Activated naive CD8-positive, alpha-beta T cell treated with anti-CD3 and anti-CD28 coated beads, Interleukin-2, amount 50 U/mL, for 16 hours (primary cell): ENCODE measurements at places on chromosomes 2 and 18.

GRCh38 chr18:8756571-8756970 is 51.2 kb downstream of the MTCL1 start:
- no peak for DNase-seq

DNA sequence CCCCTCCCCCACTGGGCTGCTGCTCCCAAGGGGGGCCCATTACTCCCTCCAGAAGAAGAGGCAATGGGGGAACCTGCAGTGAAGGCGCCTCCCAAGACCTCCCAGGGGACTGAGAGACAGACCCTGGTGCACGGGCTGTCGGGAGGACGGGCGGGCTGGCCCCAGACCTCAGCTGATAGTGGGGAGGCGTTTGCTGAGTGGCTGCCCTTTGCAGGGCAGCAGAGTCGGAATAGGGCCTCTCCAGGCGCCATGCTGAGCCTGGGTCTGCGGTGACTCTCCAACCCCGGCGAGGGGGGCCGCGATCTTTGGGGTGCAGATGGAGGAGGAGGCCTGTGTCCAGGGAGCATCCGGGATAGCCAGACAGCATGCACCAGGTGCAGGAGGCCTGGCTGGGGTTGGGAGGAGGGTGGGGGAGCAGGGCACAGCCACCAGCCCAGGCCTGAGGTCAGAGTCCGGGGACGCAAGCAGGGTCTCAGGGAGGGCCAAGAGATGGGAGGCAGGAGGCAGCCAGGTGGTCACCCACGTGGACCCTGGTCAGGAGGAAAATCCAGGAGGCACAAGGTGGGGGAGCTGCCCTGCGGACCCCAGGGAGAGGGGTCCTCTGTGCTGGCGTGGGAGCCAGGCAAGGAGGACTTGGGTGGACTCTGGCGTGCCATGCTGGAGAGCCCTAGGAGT is 11.0 kb downstream of the CROCC2 start:
- DNase-seq = no peak

- no peak for DNase-seq
Observed at GRCh38 chr2:155643056-155643775, 689.3 kb downstream of the NR4A2 start.

- DNase-seq = no peak
Observed at GRCh38 chr2:196961889-196962288, 35.4 kb upstream of the PGAP1 start.

DNA sequence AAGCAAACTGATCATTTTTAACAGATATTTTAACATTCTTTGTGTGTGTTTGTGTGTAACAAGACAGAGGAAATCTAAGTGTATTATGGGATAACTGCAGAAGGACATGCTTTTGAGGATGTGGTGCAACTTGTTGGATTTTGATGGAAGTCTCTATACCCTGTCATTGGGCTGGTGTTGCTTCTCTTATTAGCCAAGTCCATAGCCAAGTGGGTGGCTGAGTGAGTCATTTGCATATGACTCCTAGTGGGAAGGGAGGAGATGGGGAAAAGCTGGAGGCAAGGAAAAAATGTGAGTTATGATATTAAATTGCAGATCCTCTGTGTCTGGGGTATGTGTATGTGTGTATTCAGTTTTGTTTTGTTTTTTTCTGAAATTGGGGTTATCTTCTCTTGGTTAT is 879.9 kb downstream of the DCC start:
- no peak for DNase-seq

DNA sequence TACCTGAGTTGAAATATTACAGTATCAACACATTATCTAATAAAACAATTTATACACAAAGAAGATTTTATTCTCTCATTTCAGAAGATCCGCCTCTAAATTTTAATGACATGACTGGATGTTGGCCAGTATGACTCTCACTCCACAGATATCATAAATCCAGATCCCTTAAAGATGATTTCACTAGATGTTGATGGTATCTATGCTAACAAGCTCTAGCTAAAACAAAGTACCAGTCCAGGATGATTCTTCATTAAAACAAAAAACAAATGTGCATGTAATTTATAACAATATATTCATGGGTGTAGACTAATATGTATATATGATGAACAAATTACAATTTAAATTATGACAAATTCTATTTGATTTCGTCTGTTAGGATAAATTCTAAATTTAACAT is 708.4 kb downstream of the SATB2 start:
- DNase-seq = no peak

DNA sequence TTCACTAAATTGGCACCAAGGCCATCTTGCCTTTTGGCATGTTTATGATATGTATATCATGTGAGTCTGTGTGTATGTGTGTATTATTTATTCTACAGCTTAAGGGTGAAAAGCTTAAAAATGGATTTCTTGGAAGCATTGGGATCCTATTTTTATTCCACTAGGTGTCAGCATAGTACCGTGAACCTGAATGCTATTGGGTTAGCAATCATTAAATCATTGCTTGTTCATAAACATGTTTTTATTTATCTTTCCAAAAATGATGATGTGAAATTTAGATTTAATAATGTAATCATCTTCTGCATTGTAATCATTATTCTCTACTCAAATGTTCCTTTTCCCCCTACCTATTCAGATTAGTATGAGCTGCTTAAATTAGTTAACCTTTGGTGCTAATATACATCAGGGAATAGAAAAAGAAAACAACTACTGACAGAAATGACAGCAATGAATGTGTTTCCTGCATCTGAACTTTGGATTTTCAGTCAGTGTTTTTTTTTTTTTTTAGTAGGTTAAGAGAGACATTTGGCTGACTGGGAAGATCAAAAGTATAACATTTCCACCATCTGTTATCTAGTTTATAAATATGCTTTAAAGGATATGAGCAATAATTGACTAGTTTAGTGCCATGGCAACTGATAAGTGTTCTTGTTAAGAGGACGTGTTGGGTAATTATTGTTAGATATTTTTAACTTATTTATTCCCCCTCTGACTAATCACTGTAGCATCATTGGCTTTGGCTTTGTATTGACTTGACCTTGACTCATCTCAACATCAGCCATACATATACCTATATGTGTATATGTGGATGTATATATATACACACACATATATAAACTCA is 14.1 kb upstream of the ZSWIM2 start:
- DNase-seq = no peak

GRCh38 chr2:6556755-6557154 is 309.0 kb downstream of the CMPK2 start:
- DNase-seq = no peak

DNA sequence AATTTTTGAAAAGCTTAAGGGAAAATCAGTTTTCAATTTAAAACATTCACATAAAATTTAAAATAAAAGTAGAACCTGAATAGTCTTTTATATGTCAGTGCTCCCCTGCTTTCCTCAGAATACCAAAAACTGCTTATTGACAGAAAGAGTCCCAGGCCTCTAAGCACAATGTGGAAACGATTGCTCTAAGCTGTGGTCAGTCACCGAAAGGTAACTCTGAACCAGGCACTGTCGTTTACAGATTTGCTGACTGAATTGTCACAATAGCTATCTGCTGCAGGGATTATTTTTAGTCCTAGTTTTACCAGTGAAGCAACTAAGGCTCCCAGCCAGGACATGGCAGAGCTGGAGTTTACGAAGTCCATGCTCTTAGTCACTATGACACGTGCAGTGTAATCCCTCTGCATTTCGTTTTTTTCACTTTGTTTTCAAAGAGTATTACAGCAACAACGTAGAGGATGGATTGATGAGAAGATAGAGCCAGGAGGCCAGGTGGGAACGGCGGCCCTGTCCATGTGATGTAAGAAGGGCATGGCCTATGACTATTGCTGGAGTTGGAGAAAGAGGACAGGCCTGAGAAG is 28.1 kb upstream of the TMEM247 start:
- DNase-seq = no peak

DNA sequence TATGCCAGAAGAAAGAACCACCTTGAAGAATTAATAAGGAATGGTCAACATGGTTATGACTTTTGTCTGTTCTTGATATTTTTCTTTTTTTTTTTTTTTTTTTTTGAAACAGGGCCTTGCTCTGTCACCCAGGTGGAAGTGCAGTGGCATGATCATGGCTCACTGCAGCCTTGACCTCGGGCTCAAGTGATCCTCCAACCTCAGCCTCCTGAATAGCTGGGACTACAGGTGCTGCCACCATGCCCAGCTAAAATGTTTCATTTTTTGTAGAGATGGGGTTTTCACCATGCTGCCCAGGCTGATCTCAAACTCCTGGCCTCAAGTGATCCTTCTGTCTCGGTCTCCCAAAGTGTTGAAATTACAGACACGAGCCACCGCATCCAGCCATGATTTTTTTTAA is 53.4 kb upstream of the ACSL3 start:
- DNase-seq = no peak

DNA sequence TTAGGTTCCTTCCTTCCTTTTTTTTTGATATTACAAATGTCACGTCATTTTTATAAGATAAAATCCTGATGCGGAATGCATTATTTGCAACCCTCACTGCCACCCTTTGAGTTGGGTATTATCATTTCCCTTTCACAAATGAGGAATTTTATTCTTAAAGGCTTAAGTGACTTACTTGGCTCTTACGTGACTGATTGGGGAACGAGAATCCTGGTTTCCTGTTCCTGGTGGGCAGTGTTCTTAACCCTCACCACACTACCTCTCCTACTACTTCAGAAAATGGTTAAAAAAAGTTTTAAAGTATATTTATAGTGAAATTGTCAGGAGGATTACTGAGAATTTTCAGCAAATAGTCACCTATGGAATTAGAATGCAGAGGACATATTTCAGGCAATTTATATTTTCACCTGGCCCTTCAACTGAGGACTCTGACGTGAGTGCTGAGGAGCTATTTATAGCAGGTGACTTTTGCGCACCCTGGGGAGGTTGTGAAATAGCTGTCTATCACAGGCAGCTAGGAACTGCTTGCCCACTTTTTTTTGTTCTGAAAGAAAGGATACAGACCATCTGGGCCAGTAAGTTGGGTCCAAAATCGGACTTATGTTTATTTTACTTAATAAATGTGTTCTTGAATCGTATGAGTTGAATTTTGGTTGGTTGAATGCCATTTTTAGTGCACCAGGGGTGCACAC is 18.7 kb upstream of the RASGRP3 start:
- no peak for DNase-seq

- no peak for DNase-seq
Observed at GRCh38 chr18:54261894-54262293, 7.4 kb upstream of the POLI start.

DNA sequence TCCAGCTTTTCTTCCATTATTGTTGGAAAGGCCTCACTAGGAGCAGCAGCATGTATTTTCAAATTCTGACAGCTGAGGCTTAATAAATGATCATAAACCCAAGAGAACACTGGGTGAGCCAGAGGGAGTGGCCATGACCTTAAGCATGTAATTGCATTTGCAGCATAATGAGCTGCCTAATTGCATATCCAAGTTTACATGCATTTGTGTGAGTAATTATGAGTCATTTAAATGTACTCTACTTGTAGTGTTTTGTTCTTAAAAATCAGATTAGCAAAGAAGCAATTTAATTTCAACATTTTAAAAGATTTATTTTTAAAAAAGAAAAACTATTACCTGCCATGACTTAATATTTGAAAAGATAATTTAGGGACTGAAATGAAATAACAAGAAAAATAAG is 74.8 kb downstream of the NOL10 start:
- DNase-seq = no peak

DNA sequence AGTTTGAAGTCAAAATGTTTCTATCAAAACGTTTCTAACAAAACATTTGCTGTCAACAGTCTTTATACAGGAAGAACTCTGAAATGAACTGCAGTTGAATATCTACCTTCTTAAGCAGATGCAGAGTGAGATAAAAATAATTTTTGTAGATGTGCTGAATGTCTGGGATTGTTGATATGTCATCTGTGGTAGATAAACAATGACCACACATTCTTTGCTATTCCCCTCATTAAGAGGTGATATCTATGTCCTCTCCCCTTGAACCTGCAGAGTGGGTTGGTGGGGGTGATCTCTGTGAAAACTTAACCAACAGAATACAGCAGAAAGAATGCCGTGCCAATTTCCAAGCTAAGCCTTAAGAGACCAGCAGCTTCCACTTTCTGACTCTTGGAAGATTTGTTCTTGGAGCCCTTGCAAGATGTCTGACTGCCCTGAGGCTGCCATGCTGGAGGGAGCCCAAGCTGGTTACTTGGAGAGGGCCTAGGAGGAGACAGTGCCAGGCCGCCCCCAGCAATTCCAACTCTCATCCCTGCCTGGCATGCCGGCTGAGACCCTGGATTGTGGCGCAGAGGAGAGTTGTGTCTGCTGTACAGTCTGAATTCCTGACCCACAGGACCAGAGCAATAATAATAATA is 80.8 kb downstream of the COLEC12 start:
- no peak for DNase-seq

- DNase-seq = no peak
Observed at GRCh38 chr2:205903549-205904129, 182.3 kb downstream of the INO80D start.

DNA sequence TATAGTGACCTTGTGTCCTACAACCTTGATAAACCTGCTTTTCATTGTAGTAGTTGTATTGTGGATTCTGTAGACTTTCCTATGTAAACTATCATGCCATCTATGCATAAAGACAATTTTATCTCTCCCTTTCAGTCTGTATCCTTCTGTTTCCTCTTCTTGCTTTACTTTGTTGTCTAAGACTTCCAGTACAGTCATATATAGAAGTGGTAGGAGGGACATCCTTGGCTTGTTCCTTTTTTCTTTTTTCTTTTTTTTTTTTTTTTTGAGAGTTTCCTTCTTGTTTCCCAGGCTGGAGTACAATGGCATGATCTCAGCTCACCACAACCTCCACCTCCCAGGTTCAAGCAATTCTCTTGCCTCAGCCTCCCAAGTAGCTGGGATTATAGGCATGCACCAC is 39.7 kb downstream of the UBE2F start:
- no peak for DNase-seq

DNA sequence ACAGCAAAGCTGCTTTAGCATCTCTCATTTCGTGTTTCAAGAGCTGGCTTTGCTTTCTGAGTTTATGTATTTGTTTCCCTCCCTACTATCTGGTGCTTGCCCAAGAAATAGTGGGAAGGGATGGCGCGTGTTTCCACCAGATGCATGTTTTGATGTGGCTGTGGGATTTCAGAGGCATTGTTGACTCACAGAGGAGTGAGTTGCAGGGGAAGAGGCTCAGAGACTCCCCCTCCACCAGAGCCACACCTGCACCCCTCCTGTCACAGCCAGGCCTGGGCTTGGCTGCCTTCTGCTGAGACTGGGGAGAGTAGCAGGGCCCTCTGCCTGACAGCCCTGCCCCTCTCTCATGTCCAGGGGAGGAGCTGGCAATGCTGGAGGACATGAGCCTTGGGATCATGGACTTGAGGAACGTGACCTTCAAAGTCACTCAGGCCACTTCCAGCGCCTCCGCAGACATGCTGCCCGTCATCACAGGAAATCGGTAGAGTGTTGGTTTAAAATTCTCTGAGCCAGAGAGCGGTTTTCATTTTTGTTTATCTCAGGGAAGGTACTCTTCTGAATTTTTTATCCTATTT is 42.9 kb downstream of the COA5 start:
- DNase-seq = no peak

GRCh38 chr2:230234845-230235244 is 9.3 kb downstream of the SP140 start:
- DNase-seq = no peak

DNA sequence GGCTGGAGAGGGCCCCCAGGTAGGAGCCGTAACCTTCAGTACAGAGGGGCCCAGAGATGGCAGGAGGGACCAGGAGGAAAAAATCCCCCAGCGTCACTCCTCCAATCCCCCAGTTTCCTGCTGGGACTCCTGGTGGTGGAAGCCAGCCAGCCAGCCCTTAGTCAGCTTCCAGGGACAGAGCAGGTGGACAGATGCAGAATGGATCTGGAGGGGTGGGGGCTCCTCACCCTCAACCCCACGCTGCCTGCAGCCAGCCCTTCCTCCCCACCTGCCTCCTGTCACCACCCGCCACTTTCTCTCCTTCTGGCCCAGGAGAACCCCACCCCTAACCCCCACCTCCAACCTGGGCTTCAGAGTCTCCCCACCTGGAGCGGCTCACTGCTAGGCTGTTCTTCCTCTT is 21.1 kb downstream of the EMX1 start:
- DNase-seq = no peak
